ENCODE measurements at places on chromosomes 4 and X. TPM values are rescaled to one million over a fixed set of nuclear protein-coding genes. Genes with fewer than 3 reads are reported as not detected.

DNA sequence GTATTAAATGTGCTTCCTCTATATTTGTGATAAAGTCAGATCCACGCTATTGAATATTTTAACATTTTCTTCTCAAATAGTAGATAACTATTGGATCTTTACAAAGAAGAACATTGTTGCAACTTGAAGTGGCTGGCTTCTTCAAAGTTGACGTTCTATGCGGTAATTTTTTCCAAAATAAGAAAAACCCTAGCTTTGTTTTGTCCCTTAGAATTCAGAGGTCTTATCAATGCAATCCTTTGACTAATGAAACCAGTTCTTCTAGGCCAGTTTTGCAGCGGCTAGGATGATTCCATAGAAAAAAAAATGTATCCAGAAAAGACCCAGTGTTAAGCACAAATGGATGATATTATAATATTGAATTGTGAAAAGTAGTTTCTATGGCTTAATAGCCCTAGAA is 89.6 kb downstream of the ANTXR2 start:
- peaks cover 1% of the 10 kb centered on the region for H3K4me1 ChIP-seq
- DNase-seq, result no peak

DNA sequence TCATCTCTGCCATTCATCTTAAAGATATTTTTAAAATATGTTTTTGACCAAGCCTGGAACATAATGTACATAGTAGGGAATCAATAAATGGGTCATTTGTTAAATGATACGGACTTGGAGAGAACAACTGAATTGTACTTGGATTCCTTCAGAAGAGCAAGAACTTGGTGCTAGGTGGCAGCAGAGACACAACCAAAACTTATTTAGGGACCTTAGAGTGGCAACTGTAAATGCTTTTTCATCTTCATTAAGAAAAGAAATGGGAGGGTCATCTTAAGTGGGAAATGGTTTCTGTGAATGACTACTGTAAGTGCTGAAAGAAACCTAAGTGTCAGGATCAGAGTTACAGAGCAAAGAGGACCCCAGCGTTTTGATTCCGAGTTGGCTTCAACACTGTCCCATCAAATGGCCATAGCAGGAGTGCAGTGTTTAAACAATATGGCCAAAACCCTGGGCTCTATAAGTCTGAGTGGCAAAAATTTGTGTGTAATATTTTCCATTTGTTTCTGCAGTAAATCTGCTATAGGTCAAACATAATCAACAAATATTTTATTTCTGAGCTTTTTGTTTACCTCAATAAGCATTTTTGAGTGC is 213.6 kb downstream of the PALLD start:
- H3K4me3 ChIP-seq, result no peak overlapping the region
- peaks cover 10% of the 10 kb centered on the region for H3K4me1 ChIP-seq
- no peak overlapping the region for H3K27ac ChIP-seq
- H3K27me3 ChIP-seq, result no peaks in the 10 kb centered on the region

GRCh38 chr4:89067417-89067816 is 10.4 kb upstream of the FAM13A start:
- no peak overlapping the region for H3K4me3 ChIP-seq
- DNase-seq, result no peak
- no peaks in the 10 kb centered on the region for H3K36me3 ChIP-seq
- H3K4me1 ChIP-seq, result no peaks in the 10 kb centered on the region
- no peak overlapping the region for H3K27ac ChIP-seq

- H3K4me3 ChIP-seq, result no peak overlapping the region
- peaks cover 15% of the 10 kb centered on the region for H3K4me1 ChIP-seq
- no peak overlapping the region for H3K27ac ChIP-seq
- H3K36me3 ChIP-seq, result no peaks in the 10 kb centered on the region
- DNase-seq, result no peak
- H3K27me3 ChIP-seq, result no peaks in the 10 kb centered on the region
These were observed 153.3 kb upstream of the USP9X start for GRCh38 chrX:40931921-40932320.

- no peak for DNase-seq
- peaks cover 13% of the 10 kb centered on the region for H3K4me1 ChIP-seq
- no peak overlapping the region for H3K4me3 ChIP-seq
- H3K27ac ChIP-seq, result no peak overlapping the region
- H3K36me3 ChIP-seq, result no peaks in the 10 kb centered on the region
These were observed 554 bp downstream of the PCDH7 start for GRCh38 chr4:30720661-30721184.

DNA sequence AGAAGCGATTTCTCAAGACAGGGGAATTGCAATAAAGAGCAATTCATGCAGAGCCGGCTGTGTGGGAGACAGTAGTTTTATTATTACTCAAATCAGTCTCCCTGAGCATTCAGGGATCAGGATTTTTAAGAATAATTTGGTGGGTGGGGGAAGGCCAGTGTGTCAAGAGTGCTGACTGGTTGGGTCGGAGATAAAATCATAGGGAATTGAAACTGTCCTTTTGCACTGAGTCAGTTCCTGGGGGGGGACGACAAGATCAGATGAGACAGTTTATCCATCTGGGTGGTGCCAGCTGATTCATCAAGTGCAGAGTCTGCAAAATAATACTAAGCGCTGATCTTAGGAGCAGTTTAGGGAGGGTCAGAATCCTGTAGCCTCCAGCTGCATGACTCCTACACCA is 502.4 kb downstream of the NLGN4X start:
- H3K4me3 ChIP-seq, result no peak overlapping the region
- no peak for DNase-seq
- no peaks in the 10 kb centered on the region for H3K27me3 ChIP-seq
- H3K36me3 ChIP-seq, result no peaks in the 10 kb centered on the region
- H3K4me1 ChIP-seq, result no peaks in the 10 kb centered on the region
- no peak overlapping the region for H3K27ac ChIP-seq

- H3K36me3 ChIP-seq, result peaks cover 17% of the 10 kb centered on the region
- H3K4me1 ChIP-seq, result peaks cover 39% of the 10 kb centered on the region
- no peaks in the 10 kb centered on the region for H3K27me3 ChIP-seq
- DNase-seq, result peak; percentile 76
- no peak overlapping the region for H3K4me3 ChIP-seq
These were observed 16.6 kb downstream of the DCK start for GRCh38 chr4:71009890-71010588.

- no peaks in the 10 kb centered on the region for H3K36me3 ChIP-seq
- no peak overlapping the region for H3K27ac ChIP-seq
- no peaks in the 10 kb centered on the region for H3K27me3 ChIP-seq
- no peaks in the 10 kb centered on the region for H3K4me1 ChIP-seq
- no peak for DNase-seq
- H3K4me3 ChIP-seq, result no peak overlapping the region
These were observed 534.5 kb downstream of the GLUD2 start for GRCh38 chrX:121581885-121582284.

DNA sequence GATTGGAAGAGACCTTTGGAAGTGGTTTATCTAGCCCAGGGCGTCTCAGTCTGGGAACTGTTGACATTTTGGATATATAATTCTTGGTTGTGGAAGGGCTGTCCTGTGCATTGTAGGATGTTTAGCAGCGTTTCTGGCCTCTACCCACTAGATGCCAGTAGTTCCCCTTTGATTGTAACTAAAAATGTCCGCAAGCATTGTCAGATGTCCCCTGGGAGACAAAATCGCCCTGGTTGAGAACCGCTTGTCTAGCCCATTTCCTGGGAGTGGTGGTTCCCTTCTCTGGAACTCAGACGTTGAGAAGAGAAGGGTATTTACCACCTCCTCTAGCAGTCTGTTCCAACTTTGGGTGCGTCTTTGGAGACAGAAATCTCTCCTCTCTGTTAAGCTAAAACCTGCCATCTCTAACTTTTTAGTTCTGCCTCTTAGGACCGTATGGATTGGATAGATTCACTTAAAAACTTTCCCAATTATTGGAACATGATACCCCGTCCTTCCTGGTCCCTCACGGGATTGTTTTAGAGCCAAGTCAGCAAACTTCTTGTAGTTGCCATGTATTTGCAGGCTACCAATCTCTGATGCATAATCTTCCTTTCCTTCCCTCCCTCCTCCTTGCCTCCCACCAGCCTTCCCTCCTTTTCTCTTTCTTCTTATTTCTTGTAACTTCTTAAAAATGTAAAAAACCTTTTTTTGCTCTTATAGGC is 13.9 kb downstream of the TMEM165 start:
- peaks cover 14% of the 10 kb centered on the region for H3K4me1 ChIP-seq
- H3K36me3 ChIP-seq, result peaks cover 9% of the 10 kb centered on the region
- peak; percentile 85 for DNase-seq
- H3K4me3 ChIP-seq, result no peak overlapping the region
- H3K27ac ChIP-seq, result no peak overlapping the region

DNA sequence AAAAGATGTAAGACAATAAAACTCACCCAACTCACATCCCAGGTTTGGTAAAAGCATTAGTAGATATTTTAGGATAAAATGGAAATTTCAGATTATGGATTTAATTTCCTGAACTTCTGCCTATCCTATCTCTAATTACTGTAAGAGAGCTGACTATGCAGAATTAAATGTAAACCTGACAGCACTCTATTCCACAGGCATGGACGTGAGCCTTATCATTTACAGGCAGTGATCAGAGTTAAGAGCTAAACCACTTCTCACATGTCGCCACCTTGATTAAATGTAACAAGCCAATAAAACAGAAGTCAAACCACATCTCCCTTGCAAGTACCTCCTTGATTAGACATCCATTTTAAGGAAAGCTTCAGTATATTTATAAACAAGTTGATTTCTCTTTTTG is 97.5 kb upstream of the CBR4 start:
- no peak overlapping the region for H3K27ac ChIP-seq
- H3K4me3 ChIP-seq, result no peak overlapping the region
- DNase-seq, result no peak
- no peaks in the 10 kb centered on the region for H3K27me3 ChIP-seq

- no peak overlapping the region for H3K27ac ChIP-seq
- peaks cover 8% of the 10 kb centered on the region for H3K4me1 ChIP-seq
- DNase-seq, result no peak
These were observed 29.2 kb downstream of the METAP1 start for GRCh38 chr4:99024481-99025275.

DNA sequence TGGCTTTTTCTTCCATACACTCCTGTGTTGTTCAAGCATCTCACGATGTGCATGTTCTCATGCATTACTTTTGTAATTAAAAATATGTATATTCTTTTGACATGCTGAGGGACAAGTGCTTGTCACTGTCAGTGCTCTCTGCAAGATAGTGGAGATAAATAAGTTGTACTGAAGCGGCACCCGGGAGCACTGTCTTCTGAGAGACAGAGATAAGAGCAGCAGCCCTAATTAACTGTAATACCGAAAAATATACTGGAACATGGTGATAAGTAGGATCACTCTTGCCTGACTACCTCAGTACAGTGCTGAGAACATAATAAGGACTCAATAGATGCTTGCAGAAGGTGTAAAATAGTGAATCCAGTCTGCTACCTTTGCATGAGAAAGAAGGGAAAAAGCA is 9.4 kb upstream of the GPR173 start:
- no peak overlapping the region for H3K27ac ChIP-seq
- DNase-seq, result no peak
- H3K4me1 ChIP-seq, result no peaks in the 10 kb centered on the region
- no peaks in the 10 kb centered on the region for H3K36me3 ChIP-seq
- no peaks in the 10 kb centered on the region for H3K27me3 ChIP-seq

- H3K4me1 ChIP-seq, result no peaks in the 10 kb centered on the region
- H3K4me3 ChIP-seq, result no peak overlapping the region
- H3K36me3 ChIP-seq, result no peaks in the 10 kb centered on the region
- no peak for DNase-seq
- H3K27ac ChIP-seq, result no peak overlapping the region
- no peaks in the 10 kb centered on the region for H3K27me3 ChIP-seq
These were observed 57.3 kb upstream of the MXRA5 start for GRCh38 chrX:3403748-3404147.

GRCh38 chrX:12890467-12890866 is 16.0 kb upstream of the TLR8 start:
- no peak overlapping the region for H3K4me3 ChIP-seq
- no peaks in the 10 kb centered on the region for H3K36me3 ChIP-seq

- H3K4me3 ChIP-seq, result no peak overlapping the region
- DNase-seq, result no peak
- H3K36me3 ChIP-seq, result no peaks in the 10 kb centered on the region
These were observed 737.2 kb upstream of the SLIT2 start for GRCh38 chr4:19514276-19515070.

- no peak overlapping the region for H3K4me3 ChIP-seq
- H3K4me1 ChIP-seq, result no peaks in the 10 kb centered on the region
- H3K27me3 ChIP-seq, result no peaks in the 10 kb centered on the region
- H3K27ac ChIP-seq, result no peak overlapping the region
- no peak for DNase-seq
These were observed 74.4 kb downstream of the RPS3A start for GRCh38 chr4:151173871-151174270.

DNA sequence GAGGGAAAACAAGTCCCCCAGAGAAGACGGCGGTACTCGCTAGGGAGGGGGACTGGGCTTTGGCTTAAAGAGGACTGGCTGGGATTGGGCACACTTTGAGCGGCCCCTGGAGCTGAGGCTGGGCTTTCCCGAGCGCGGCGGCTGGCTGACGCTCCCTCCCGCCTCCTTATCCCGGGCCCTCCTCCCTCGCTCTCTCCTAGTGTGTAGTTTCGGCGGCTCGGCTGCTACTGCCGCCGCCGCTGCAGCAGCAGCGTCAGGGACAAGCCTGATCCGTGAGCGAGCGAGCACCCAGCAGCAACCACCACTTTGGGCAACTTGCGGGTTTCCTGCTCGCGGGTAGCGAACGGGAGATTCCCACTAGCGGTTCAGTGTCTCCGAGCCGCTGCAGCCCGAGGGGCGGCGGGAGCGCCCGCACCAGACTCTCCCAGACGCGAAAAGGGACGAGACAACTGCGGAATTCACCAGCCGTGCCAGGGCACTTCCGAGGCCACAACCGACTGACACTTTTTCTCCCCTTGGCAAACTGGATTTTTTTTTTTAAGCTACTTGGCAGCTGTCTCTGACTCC is 632 bp upstream of the PCDH7 start:
- no peak overlapping the region for H3K27ac ChIP-seq
- H3K4me1 ChIP-seq, result peaks cover 13% of the 10 kb centered on the region
- no peaks in the 10 kb centered on the region for H3K36me3 ChIP-seq
- no peak for DNase-seq
- no peaks in the 10 kb centered on the region for H3K27me3 ChIP-seq

GRCh38 chrX:69028006-69028760 is 137.1 kb downstream of the PJA1 start:
- no peak overlapping the region for H3K27ac ChIP-seq
- no peaks in the 10 kb centered on the region for H3K27me3 ChIP-seq
- no peaks in the 10 kb centered on the region for H3K4me1 ChIP-seq
- H3K36me3 ChIP-seq, result no peaks in the 10 kb centered on the region

- H3K4me3 ChIP-seq, result peak within 1 kb of the TSS; percentile 63
- no peaks in the 10 kb centered on the region for H3K27me3 ChIP-seq
- H3K4me1 ChIP-seq, result peaks cover 5% of the 10 kb centered on the region
- H3K36me3 ChIP-seq, result no peaks in the 10 kb centered on the region
- DNase-seq, result peak; percentile 69
These were observed at the start of gene OCRL for GRCh38 chrX:129540068-129540653. OCRL (plus strand) TSS chrX:129540259; CDS start chrX:129540440, 181 bp downstream.

GRCh38 chr4:67861513-67861912 is 22.3 kb downstream of the TMPRSS11D start:
- H3K27ac ChIP-seq, result no peak overlapping the region
- no peak for DNase-seq
- H3K27me3 ChIP-seq, result no peaks in the 10 kb centered on the region
- no peaks in the 10 kb centered on the region for H3K36me3 ChIP-seq

- no peaks in the 10 kb centered on the region for H3K36me3 ChIP-seq
- H3K4me3 ChIP-seq, result no peak overlapping the region
- H3K27ac ChIP-seq, result no peak overlapping the region
- H3K4me1 ChIP-seq, result no peaks in the 10 kb centered on the region
These were observed 273.0 kb downstream of the SLC7A11 start for GRCh38 chr4:137968956-137969678.

The PRR32 gene
- total RNA-seq, result not detected

The APOOL gene
- 12.2 TPM for total RNA-seq

The RASGEF1B gene
- 141 TPM for total RNA-seq

The EDA gene
- total RNA-seq, result 1.2 TPM

The SOWAHD gene
- total RNA-seq, result 14.9 TPM

The PRKX gene
- total RNA-seq, result 52.5 TPM

The CT47B1 gene
- total RNA-seq, result not detected

The ETDB gene
- total RNA-seq, result not detected

The SMS gene
- 27.2 TPM for total RNA-seq

The SPATA4 gene
- not detected for total RNA-seq

The BMX gene
- not detected for total RNA-seq

The SMPX gene
- total RNA-seq, result not detected

Measured in B cell (primary cell).